Keratinocyte (primary cell): ENCODE measurements at places on chromosomes 11 and 22. TPM values are rescaled to one million over a fixed set of nuclear protein-coding genes. Genes with fewer than 3 reads are reported as not detected.

GRCh38 chr22:45516923-45517675 lies 14.4 kb downstream of the FBLN1 start:
- no peak for DNase-seq

DNA sequence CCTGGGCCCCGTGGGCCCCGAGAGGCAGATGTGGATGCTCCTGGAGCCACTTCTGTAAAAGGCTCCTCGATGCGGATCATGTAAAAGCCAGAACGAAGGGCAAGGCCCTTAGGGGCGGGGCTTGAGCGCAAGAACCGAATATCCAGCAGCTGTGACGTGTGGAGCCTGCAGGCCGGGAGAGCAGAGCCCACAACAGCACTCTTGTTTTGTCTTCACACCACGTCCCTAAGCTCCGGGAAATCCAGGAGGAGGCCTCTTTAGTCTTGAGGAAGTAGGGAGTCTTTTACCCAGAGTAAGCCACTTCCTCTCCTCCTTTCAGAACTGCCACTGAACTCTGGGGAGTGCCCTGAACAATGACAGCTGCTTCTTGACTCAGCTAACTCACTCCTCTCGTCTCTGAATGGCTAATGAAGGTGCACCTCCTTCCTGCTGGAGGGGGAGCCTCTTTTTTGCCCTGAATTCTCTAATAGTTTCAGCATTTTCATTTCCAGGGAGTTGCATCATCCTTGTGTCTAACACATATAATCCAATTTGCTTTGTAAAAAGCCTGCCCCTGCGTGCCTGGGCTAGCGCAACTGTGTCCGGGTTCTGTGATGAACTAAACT lies 12.5 kb downstream of the L3MBTL2 start:
- DNase-seq = peak; percentile 58

DNA sequence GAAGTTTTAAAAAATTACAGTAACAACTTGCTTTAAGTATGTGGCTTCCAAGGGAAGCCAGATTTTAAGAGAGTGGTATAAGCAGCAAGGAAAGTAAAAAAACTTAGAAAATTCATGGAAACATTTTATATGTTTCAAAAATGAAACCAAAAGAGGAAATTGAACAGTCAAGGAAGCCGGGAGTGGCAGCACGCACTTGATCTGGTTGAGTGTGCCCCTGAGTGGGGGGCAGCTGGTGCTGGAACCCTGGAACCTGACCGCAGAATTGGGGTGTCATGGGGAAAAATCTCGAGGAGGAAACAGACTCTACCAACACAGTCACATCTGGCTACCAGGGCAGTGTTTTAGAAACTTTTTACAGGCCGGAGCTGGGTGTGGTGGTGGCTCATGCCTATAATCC lies 14.0 kb downstream of the MICALL1 start:
- no peak for DNase-seq

DNA sequence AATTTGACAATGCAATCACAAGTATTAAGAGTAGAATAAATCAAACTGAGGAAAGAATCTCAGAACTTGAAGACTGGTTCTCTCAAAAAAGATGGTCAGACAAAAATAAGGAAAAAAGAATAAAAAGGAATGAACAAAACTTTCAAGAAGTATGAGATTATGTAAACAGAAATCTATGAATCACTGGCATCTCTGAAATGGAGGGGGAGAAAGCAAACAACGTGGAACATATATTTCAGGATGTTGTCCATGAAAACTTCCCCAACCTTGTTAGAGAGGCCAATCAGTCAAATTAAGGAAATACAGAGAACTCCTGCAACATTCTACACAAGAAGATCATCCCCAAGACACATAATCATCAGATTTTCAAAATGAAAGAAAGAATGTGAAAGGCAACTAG lies 235.7 kb downstream of the SBF2 start:
- DNase-seq = no peak

- no peak for DNase-seq
Measured at GRCh38 chr11:68974421-68975194, 6.2 kb downstream of the MRGPRD start.

DNA sequence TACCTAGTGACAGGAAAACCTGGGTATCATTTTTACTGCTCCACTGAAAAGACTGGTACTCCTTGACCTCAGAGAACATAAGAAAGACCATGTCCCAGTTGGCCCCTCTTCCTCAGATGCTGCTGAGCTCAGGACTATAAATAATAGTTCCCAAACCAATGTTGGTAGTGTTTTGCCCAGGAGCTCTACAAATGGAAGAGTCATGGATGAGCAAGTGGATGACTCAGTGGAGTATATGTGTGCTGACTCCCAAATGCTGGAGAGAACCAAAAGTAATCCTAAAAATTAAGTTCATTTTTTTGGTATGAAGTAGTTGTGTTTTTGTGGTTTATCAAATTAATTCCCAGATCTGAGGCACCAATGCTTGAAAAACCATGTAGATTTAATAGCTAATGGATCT lies 482.0 kb downstream of the KCNA4 start:
- DNase-seq = no peak

GRCh38 chr11:43403357-43404231 lies 44.9 kb downstream of the TTC17 start:
- DNase-seq = no peak

GRCh38 chr11:107054391-107054790 lies 36.1 kb upstream of the GUCY1A2 start:
- no peak for DNase-seq

DNA sequence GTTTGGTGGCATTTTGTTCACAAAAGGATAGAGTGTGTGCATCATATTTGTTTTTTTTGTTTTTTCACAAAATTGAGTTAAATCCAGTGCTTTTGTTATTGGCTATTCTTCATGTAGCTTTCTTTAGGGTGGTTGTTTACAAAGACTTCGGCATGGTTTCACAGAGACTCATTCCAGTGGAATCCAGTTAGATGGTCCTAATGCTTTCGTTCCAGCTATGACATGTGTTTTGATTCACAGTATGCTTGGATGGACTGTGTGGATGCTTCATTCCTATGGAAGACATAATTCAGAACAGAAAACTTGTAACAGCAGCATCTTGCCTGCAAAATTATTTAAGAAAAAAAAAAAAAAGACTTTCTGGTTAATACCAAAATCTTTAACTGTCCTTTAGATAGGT lies 97.9 kb downstream of the PDHX start:
- DNase-seq = no peak

DNA sequence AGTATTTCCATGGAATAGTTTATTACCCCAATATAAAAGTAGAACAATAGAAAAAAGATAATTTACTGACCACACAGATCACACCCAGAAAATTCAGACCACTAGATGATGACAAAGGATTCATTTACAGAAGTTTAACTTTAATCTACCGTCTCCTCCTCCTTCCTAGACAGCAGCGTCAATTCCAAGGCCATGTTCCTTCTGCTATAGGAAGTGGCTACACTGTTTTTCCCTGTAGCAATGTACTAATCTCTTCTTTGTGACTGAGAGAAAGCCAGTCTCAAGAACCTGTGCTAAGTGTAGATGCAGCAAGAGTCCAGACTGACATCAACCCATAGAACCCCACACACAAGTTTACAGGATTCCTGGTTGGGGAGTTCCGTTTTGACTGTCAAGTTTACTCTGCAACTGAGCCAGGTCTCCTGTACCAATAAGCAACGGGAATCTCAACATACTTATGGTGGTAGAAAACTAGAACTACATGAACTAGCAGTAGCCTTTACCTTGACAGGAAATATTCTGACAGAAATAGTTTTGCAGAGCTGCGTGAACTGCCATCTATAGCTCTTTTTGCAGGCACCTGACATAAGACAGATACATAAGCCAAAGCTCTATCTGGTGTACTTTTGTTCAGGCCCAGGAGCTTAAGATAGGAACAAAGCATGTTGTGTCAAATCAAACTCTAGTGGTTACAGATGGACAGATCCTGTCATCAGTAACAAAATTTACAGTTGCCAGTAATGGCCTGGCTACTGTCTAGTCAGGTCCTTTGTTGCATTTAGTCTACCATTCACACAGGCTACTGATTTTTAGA lies 42.9 kb downstream of the MRTFA start:
- no peak for DNase-seq

GRCh38 chr11:132448334-132448995 lies 1078.0 kb downstream of the NTM start:
- DNase-seq = no peak

DNA sequence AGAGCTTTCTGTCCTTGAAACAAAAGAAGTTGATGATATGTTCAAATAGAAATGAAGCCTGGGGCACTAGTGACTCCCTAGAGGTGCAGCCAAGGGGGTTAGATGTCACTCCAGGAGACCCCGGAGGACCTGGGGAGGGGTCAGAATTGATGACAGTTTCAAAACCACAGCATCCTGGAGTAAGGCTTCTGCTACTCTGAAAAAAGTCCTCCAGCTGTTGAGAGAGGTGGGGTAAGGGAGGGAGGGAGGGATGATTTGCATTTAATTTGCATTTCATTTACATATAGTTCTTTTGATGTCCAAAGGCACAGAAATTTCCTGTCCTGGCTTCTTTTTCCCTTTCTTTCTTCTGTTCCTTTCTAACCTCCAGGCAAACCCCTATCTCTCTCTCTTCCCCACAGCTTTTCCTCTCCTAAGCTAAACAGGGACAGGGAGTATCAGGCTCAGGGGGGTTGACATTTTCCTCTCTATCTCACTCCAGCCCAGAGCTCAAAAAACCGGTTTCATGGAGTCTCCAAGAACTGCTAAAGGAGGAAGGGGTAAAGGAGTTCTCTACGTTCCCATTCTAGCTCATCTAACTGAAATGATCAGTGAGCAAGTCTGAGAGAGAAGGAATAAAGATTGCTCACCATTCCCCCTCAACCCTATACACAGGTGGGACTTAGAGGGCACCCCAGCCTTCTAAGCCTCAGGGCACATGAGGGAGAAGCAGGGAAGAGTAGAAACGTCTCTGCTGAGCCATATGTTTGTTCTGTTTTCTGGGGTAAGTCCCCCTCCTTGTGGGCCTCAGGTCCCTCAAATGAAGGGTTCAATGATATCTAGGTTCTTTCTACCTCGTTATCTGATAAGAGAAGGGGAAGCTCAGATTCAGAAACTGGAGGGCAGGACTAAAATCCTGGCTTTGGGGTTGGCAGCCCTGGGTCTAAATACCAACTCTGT lies 3.5 kb upstream of the POU2F3 start:
- peak; percentile 19 for DNase-seq

LYVE1 gene
- polyA plus RNA-seq = not detected in 3 replicates

CARD18 gene
- polyA plus RNA-seq = 2.5 to 11.5 TPM (median 10.4 TPM) in 3 replicates

RBFOX2 gene
- polyA plus RNA-seq = 95.9 to 125 TPM (median 118 TPM) in 3 replicates

RFPL2 gene
- polyA plus RNA-seq = not detected in 3 replicates

MUC6 gene
- polyA plus RNA-seq = not detected in 3 replicates

MMP8 gene
- 0.09 to 0.33 TPM in 2 of 3 replicates, not detected in the other for polyA plus RNA-seq

SNAP29 gene
- polyA plus RNA-seq = 30.2 to 36.5 TPM (median 31.6 TPM) in 3 replicates

PRR33 gene
- polyA plus RNA-seq = not detected in 3 replicates

MS4A12 gene
- polyA plus RNA-seq = not detected in 3 replicates
